CMK (cell line): ENCODE measurements at places on chromosomes 12 and 14.

- DNase-seq = no peak
Observed at GRCh38 chr12:27841392-27841882, 61.4 kb upstream of the MANSC4 start.

- DNase-seq = no peak
Observed at GRCh38 chr12:50765095-50765911, 1.4 kb downstream of the ATF1 start.

- no peak for DNase-seq
Observed at GRCh38 chr14:103217538-103217937, 94.3 kb downstream of the TNFAIP2 start.

DNA sequence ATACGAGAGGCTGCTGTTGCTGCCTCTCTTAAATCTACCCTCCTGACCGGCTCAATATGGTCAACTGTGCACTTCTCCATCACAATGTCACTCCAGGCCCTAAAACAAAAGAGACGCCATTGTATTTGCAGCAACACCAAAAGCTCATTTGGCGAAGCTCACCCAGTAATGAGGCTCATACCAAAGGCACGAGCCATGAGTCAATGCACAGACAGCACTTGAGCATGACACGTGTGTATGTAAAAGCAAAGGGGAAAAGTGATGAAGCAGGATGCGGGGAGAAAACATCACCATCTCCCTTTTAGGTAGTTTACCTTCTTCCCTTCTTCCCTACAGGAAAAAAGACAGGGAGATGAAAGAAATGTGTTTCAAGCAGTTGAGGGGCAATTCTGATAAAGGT, 150.3 kb downstream of the FOXN3 start:
- DNase-seq = no peak

- no peak for DNase-seq
Observed at GRCh38 chr12:19833775-19834501, 394.6 kb downstream of the AEBP2 start.

DNA sequence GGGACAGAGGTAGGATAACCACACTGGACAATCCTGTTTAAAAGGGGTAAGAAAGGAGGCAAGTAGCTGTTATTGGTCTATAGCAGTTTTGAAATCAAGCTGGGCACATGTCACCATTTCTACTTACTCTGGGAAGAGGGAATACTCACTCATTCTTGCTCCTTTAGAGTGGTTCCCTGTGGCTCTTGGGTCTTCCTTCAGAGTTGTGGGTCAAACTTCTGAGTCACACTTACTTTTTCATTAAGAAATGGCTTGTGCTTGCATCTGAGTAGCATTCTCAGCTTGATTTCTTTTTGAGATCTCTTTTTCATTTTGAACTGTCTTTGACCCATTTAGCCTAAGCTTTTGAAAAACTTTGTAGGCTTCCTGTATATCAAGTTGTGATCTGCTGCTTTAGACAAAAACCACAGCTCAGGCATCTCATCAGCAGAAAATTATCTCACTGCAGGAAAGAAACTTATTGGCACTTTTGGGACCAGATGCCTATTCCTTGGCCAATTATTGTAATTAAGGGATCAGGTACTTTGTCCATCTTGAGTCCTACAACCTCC, 122.2 kb downstream of the AEBP2 start:
- DNase-seq = no peak

GRCh38 chr12:15555446-15555845, 233.1 kb downstream of the PTPRO start:
- no peak for DNase-seq

GRCh38 chr14:22282417-22282816, 306.6 kb downstream of the DAD1 start:
- no peak for DNase-seq

- no peak for DNase-seq
Observed at GRCh38 chr14:24179961-24180796, 8.3 kb downstream of the REC8 start.

GRCh38 chr14:61179061-61179690, 102.0 kb downstream of the TMEM30B start:
- no peak for DNase-seq
